Activated naive CD4-positive, alpha-beta T cell (primary cell): ENCODE measurements at places on chromosomes 7 and 10.

- DNase-seq = no peak
These were observed 21.1 kb downstream of the NCAPG2 start for GRCh38 chr7:158683541-158683940.

DNA sequence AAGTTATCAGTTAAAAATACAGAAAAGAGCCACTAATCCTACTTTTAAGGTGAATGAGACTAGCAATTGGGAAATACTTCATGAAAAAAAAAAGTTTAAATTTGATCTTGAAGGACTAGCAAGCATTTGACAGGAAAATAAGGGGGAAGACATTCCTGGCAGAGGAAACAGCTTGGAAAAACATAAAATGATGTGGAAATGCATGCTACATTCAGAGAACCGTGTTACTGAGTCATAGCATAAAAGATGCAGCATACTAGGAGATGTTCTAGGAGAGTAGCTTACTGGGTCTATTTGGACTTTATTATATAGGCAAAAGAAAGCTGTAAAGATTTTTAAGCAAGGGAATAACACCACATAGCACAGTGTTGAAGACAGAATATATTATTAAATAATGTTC, 108.6 kb upstream of the COL1A2 start:
- no peak for DNase-seq

GRCh38 chr10:1745780-1746456, 8.6 kb upstream of the ADARB2 start:
- DNase-seq = no peak

DNA sequence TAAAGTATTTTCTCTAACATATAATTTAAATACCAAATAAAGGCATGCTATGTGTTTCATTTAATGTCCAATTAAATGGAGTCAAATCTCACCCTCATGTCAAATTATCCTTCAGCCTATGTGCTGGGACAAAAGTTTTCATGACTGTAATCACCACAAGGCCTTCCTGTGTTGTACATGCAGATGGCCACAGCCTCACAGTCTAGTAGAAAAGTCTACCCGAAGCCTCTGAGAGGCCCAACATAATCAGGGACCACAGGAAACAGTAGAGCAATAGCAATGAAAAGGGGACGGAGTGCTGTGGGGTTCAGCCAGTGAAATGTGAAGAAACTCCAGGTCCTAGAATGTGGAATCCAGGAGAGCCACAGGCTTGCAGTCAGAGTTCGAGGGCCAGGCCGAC, 140.2 kb upstream of the KLF6 start:
- no peak for DNase-seq

DNA sequence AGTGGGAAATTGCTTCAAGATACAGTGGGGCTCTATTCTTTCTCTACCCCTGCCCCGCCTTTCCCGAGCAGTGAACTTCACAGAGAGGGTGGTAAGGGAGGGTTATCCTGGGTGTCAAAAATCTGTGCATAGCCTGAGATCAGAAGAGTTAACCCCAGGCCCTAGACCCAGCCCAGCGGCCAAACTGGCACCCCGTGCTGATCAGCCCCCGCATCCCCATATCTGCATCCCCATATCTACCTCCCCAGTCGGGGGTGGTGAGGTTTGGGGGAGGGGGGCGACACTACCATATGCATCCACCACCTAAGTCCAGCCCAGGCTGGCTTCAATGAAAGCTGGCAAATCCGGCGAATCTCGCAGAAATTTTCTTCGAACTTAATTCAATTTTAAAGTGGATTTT, 7.0 kb upstream of the DLX6 start:
- DNase-seq = no peak

- DNase-seq = no peak
These were observed 17.9 kb upstream of the SMO start for GRCh38 chr7:129170441-129171021.

DNA sequence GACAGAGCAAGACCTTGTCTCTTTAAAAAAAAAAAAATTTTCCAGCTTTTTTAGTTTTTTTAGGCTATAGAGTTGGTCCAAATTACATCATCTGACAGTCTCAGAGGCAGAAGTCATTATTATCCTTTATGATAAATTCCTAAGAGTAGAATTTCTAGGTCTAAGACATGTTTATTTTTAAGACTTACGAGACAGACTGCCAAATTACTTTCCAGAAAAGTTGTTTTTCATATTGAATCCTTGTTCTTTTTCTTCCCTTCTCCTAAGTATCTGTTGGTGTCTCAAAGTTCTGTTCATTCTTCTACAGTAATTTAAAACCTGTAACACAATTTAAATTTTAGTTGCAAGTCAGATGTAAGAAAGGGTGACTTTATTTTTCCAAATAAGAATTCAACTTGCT, 421.4 kb downstream of the GALNT17 start:
- DNase-seq = no peak

- DNase-seq = no peak
These were observed 15.4 kb downstream of the MGAM start for GRCh38 chr7:142010952-142011548.

DNA sequence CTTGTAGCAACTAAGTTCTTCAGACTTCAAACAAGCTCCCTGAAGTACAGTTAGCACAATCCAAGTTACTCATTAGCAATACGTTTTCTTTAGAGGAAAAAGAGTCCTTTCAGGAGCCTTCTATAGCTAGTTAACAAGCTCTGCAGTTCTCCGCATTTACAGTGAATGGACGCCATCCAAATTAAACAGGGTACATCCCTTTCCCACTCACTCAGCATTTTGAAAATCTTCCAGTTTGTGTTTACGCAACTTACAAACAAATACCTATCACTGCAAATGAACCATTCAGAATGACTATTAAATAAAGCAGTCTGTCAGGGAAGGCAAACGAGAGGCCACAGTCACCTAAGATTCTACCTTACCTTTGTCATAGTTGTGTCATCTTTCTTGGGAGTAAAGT, 84.5 kb downstream of the RNF32 start:
- no peak for DNase-seq

- no peak for DNase-seq
These were observed 16.7 kb downstream of the FAM53B start for GRCh38 chr10:124727361-124727960.

DNA sequence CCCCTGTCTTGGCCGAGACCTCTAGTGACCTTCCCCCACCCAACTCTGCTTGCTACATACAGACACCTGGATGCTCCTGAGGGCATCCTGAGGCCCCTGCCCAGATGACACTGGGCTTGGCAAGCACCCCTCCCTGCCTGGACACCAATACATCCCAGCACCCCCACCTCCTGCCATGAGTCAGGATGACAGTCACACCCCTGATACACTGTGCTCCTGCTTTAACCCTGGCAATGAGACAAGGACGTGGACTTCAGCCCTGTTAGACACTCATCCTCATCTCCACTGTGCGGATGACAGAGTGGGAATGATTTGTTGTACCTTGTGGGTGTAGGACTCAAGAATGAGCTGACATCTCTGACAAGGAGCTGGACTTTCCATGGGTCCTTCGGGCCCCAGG, 186.3 kb upstream of the ADCY1 start:
- DNase-seq = no peak

DNA sequence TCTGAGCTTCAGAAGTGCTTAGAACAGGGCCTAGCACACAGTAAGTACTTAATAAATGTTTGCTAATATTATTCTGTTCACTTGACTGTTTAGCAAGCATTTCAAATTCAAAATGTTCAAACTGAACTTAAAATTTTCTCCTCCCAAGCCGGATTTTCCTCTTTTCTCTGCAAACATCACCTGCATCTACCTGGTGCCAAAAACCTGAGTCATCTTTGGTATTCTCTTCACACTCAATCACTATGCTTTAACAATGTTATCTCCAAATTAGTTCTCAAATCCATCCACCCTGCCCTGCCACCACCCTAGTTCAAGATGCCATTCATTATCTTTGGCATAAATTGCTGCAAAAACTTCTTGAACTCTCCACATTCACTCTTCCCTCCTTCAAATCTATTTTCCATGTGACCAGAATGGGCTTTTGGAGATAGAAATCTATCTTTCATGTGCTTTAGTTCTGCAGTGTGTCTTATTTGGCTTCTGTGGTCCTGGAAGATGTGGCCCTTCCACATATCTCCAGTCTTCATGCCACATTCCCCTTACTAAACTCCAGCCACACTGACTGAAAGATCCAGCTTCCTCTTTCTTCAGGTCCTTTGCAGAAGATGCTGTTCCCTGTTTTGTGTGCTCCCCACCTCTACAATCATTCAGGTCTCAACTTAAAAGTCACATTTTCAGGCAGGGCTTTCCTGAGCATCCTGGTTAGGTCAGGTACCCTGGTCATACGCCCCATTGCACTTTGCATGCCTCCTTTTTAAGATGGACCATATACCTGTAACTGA, 2.0 kb downstream of the GGCT start:
- no peak for DNase-seq
